ENCODE measurements at places on chromosomes 6 and 20.

- no peak for DNase-seq
Measured at GRCh38 chr6:10149603-10150002, 265.3 kb downstream of the TFAP2A start.

DNA sequence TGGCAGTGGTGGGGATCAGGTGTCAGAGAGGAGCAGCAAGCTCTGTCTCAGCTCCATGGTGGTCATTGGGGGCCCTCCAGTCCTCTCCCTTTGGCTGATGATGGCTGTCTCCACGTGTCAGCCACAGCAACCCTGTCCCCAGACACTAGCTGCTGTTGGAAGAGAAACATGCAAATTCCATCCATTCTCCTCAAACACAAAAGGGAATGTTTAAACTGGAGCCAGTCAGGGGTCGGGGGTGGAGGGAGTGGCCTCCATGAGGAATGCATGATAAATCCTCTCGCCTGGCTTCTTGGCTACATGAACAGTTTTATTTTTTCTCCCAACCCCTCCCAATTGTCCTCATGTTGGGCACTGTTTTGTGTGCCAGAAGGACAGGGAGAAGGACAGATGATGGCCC, 86.4 kb downstream of the EDN3 start:
- no peak for DNase-seq

DNA sequence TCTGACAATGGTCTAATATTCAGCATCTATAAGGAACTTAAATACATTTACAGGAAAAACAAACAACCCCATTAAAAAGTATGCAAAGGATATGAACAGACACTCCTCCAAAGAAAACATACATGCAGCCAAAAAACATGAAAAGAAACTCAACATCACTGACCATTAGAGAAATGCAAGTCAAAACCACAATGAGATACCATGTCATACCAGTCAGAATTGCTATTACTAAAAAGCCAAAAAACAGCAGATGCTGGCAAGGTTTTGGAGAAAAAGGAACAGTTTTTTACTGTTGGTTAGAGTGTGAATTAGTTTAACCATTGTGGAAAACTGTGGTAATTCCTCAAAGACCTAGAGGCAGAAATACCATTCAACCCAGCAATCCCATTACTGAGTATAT, 339.0 kb upstream of the ADGRB3 start:
- DNase-seq, result no peak

DNA sequence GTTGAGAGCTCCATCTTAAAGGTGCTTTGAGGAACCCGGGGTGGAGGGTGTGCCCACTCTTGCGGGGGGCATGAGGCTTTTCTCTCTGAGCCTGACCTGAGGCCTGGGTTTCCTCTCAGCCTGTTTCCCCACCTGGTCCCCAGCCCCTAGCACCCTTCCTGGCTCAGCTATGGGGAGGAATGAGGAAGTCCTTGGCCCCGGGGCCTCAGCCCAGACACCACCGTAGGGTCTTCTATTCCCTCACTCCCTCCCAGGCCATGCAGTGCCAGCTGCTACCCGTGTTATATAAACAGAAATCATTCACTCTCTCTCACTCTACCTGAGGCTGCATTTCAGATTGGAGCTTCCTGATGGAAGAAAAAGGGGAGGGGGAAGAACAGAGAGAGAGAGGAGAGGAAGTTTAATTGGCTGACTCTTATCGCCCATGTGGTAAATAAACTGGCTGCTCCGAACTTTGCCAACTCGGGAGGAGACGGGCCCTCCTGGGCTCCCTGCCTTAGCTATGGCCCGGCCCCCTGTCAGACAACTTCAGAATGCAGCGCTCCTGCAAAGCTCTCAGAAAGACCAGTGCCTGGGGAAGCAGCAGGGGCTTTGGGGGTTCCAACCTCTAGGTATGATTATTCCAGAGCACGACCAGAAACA, 2.8 kb downstream of the CDH22 start:
- no peak for DNase-seq

Measured in activated CD8-positive, alpha-beta memory T cell treated with anti-CD3 and anti-CD28 coated beads for 4 hours (primary cell).